ENCODE measurements at places on chromosomes 2 and 18.

- no peak for DNase-seq
Observed at GRCh38 chr18:61664419-61665084, 228.3 kb downstream of the RNF152 start.

- no peak for DNase-seq
Observed at GRCh38 chr2:69734035-69734611, 7.8 kb upstream of the ANXA4 start.

GRCh38 chr2:146370826-146371225, 1474.0 kb upstream of the ACVR2A start:
- no peak for DNase-seq

DNA sequence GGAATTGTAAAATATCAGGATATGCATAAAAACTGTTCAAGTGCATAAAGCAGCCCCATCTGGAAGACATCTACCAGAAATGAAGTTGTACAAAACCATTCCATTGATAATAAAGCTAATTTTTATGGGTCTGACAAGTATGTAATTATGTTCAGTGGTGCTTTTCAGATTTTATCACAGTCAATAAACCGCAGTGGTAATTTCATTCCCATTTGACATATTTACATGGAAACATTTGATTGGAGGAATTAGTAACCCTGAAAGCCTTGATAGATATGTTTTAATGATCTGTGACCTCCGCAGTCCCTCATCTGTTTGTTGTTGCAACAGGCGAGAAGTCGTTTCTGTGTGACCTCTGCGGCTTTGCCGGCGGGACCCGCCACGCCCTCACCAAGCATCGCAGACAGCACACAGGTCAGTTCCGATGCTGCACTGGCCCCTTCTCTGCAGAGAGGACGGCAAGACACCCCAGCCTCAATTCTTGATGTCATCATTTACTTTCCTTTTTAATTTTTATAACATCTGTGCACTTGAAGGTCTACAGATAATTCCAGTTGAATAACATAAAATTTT, 283.1 kb downstream of the ZNF407 start:
- DNase-seq: no peak

GRCh38 chr2:10620481-10620880, 69.3 kb downstream of the NOL10 start:
- no peak for DNase-seq

- DNase-seq: no peak
Observed at GRCh38 chr18:13500869-13501542, 225.4 kb downstream of the FAM210A start.

GRCh38 chr2:176020400-176020799, 18.3 kb upstream of the LNPK start:
- no peak for DNase-seq

GRCh38 chr18:9069601-9070000, 32.9 kb upstream of the NDUFV2 start:
- DNase-seq: no peak

DNA sequence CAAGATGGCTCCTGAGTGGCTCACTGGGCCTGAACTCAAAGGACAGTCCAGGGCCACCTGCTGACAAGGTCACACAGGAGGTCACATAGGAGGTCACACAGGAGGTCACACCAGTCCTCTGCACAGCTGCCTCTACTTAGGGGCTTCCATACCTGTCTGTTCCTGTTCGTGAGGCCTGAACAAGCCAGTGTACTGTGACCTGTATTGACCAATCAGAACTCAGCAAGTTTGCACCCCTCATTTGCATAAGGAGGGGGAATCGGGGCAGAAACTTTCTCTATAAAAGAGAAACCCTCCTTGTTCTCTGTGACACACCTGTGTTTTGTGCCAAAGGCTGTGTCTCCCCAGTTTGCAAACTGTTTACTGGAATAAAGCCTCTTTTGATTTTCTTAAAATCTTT, 478.9 kb downstream of the EIPR1 start:
- DNase-seq: no peak

- no peak for DNase-seq
Observed at GRCh38 chr2:1238598-1239138, 174.6 kb upstream of the TPO start.

DNA sequence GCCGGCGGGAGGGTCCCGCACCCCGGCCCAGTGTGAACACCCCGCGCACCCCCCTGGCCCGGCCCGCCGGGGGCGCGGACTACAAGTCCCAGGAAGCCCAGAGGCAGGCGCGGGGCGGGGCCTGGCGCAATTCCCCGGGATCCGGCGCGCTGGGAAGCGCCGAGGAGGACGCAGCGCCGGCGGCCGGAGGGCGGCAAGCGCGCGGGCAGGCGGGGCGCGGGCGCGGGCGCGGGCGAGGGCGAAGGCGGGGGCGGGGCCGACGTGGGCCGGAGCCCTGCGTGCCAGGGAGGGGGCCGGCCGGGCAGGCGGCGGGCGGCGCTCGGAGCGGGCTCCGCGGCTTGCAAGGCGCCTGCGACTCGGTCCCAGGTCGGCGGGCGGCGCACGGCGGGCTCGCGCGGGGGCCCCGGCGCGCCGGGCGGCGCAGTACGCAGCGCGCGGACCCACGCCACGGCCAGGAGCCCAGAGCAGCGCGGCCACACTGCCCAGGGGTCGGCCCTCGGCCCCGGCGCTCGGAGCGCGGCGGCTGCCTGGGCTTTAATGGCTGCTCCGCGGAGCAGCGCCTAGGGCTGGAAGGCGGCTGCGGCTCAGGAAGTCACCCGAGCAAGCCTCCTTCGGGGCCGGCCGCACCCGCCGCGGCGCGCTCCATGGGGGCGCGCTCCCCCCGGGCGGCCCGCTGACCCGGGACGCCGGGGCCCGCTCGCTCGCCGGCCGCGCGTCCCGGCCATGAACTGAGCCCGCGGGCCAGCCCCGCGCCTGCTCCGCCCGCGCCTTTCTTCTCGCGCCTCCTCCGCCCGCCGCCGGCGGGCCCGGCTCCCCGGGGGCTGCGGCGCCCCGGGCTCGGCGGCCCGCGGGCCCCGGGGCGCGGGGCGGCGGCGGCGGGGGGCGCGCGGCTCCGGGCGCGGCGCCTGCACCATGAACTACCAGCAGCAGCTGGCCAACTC, at the start of gene AGAP1:
TSS of gene AGAP1 (plus strand) at position 269 of the 941 bp plus-strand sequence.
- no peak for DNase-seq

DNA sequence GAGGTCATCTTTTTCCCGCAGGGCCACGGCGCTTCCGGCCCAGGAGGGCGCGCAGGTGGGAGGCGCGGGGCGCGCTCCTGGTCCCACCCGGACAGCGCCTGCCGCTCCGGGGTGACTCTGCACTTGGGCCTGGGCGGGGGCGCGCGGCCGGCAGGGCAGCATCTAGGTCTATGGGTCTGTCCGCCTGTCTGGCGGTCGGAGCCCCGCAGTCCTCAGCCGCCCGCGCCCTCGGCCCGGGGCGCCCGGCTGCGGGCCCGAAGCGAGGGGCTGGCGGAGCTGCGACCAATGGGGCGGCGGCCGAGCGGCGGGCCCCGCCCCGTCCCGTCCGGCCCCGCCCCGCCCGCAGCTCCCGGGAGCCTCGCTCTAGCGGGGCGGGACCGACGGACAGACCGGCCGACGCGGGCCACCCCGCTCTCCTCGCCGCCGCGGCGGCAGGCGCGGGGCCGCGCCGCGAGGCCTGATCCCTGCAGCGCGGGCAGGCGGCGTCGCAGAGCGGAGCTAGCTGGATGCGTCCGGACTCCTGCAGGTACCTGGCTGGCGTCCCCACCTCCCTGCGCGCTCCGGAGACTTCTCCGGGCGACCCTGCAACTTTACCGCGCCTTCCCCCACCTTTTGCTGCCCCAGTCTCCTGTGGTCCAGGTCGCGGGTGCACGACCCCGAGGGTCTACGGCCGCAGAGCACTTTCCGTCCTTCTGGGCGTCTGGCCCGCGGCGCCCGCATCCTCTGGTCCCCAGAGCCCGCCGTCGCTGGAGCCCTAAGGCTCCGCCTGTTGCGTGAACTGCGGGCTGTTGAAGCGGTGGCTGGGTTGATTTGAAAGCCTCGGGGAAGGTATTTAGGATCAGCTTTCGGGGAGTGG, at the start of gene KCNS3:
TSS of gene KCNS3 (plus strand) at position 387 of the 856 bp plus-strand sequence. CDS start 52,342 bp downstream, outside the sequence.
- no peak for DNase-seq

GRCh38 chr2:627340-627709, 49.9 kb downstream of the TMEM18 start:
- no peak for DNase-seq

DNA sequence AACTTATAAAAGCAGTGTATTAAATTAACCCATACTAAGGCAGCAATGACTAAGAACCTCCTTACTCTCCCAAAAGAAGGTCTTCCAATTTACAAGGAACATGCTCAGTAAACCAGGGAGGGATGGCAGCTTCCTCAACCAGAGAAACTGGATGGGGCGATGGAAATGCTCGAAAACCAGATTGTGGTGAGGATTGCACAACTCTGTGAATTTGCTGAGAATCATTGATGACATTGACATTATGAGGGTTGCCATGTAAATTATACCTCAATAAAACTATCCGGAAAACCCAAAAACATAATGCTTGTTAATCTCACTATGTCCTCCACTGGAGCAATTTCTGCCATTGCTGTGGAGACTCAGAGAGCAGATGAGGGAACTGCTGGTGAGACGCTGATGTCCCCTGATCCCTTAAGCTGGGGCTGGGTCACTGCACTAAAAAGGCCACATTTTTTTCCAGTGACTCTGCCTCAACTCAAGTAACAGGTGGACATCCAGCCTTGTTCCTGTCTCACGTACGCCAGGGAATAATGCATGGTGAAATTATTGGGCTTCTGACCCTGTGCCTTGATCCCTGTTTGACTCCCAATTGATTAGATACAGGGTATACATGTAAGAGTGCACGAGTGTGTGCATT, 288.3 kb downstream of the CYP26B1 start:
- no peak for DNase-seq

- DNase-seq: no peak
Observed at GRCh38 chr18:7576077-7576476, 9.0 kb downstream of the PTPRM start.

- no peak for DNase-seq
Observed at GRCh38 chr18:9952633-9953416, 39.0 kb downstream of the VAPA start.

DNA sequence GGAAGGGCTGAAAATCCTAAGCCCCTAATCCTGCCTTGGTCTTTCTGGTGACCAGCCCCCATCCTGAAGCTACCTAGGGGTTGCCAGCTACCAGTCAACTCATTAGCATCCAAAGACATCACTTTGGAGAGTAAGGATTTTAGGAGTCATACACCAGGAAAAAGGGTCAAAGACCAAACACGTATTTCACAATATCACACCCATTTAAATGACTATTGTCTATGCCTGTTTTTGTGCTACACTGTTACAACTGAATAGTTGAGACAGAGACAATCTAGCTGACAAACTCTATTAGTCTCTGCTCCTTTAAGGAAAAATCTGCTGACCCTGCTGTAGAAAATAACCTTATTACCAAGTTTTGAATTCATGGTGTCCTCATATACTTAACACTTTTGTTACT, 21.0 kb upstream of the RBBP8 start:
- DNase-seq: no peak

DNA sequence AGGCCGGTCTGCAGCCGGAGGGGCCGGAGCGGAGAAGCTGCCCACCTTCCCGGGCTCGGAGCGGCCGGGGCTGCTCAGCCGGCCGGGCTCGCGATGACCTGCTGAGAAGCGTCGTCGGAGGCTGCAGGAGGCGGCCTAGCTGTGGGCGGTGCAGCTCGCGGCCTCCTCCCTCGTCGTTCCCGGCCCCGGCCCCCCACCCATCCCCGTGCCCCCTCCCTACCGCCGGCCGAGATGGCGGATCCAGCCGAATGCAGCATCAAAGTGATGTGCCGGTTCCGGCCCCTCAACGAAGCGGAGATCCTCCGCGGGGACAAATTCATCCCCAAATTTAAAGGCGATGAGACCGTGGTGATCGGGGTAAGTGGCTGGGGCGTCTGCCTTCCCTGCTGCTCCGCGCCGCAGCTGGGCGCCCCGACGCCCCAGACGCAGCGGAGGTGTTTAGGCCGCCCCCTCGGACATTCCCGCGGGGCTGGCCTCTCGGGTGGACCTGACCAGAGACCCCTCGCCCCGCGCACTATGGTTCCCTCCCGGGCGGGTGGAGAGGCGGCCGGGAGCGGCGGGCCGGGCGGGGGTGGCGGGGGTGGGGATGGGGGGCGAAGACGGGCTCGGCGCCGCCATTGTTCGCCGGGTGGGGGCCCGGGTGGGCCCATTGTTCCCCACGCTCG, 492 bp downstream of the KIF5C start:
- DNase-seq: no peak

DNA sequence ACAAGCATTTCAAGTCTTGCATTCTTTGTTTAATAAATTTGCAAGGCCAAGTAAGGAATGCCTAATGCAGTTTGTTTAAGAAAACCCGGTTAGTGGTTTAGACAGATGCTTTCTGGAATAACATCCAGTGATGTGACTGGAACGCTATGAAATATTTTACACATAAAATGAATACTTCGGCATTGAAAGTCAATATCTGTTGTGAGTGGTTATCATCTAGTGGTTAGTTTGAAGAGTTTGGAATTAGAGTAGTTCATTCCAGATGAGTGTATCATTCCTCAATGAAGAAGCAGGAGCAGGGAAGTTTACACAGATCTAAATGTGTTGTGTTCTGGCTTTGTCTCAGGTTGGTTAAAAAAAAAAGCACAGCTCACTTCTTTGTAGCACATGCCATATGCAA, 608.0 kb upstream of the PIK3C3 start:
- DNase-seq: no peak

GRCh38 chr2:111673526-111673925, 210.5 kb downstream of the ANAPC1 start:
- no peak for DNase-seq

- no peak for DNase-seq
Observed at GRCh38 chr18:38576916-38577315, 1011.3 kb upstream of the CELF4 start.

- no peak for DNase-seq
Observed at GRCh38 chr18:59616501-59616900, 80.7 kb downstream of the CCBE1 start.

GRCh38 chr18:32439802-32440201, 30.9 kb downstream of the GAREM1 start:
- no peak for DNase-seq

GRCh38 chr18:28359176-28359575, 182.2 kb upstream of the CDH2 start:
- no peak for DNase-seq

- DNase-seq: no peak
Observed at GRCh38 chr2:142175813-142176338, 45.1 kb upstream of the LRP1B start.

DNA sequence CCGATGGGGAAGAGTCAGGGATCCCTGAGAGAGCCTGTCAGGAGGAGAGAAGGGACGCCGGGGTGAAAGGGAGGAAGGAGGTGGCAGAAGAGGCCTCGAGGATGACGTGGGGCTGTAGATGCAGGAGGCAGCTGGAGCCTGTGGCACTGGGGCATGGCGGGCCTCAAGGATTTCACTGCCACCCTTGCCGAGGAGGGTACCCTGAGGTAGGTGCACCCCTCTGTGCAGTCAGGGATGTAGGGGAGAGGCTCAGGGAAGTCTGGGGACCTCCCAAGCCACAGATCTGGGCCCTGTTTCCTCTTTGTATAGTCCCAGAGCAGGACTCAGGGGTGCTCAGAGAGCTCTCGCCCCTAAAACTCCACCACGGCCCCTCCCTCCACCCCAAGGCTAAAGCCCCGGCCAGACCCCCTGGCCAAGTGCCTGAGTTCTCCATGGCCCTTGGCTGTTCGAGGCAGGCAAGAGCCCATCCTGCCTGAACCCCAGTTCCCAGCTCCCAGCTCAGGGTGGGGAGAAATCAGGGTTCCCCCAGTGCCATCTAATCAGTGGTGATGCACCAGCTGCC, 39.0 kb upstream of the HDAC4 start:
- no peak for DNase-seq

Data from bone marrow (tissue), 2 donors.